Adipose tissue (tissue), 3 donors: ENCODE measurements at places on chromosomes 7 and 10. TPM values are rescaled to one million over a fixed set of nuclear protein-coding genes. Genes with fewer than 3 reads are reported as not detected.

Gene CCL24
- polyA plus RNA-seq: 0.34 TPM

Gene UBE2D4
- polyA plus RNA-seq: 21.4 TPM

Gene XRCC2
- 0.09 TPM for polyA plus RNA-seq

Gene DDC
- polyA plus RNA-seq: 0.13 TPM

Gene CPVL
- 2.6 TPM for polyA plus RNA-seq

Gene SORBS1
- polyA plus RNA-seq: 25.4 TPM

Gene MTG1
- 40.2 TPM for polyA plus RNA-seq

Gene CTAGE8
- 0.95 TPM for polyA plus RNA-seq

Gene GFRA1
- polyA plus RNA-seq: 2.0 TPM

Gene LRRC18
- not detected for polyA plus RNA-seq
